ENCODE measurements at places on chromosomes 4 and X. TPM values are rescaled to one million over a fixed set of nuclear protein-coding genes. Genes with fewer than 3 reads are reported as not detected.

GRCh38 chr4:85681221-85681657 is 206.3 kb downstream of the ARHGAP24 start:
- peak; percentile 77 for DNase-seq

DNA sequence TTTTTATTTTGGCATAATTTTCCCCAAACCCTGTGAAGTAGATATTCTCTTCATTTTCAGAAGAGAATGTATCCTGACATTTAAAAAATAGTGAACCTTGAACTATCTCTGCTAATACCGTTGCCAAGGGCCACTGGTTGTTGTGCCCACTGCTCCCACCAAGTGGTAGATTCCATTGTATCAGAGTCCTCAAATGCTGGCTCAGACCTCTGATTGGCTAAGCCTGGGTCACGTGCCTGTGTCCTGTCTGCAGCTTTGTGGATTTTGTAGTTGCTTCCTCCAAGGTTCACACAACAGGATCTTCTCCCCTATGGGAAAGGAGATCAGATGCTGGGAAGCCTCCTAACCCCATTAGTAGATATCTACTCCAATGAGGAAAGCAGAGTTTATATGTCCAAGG is 104.8 kb upstream of the CASK start:
- peak; percentile 3 for DNase-seq

GRCh38 chr4:162770761-162771490 is 395.8 kb downstream of the NAF1 start:
- no peak for DNase-seq

DNA sequence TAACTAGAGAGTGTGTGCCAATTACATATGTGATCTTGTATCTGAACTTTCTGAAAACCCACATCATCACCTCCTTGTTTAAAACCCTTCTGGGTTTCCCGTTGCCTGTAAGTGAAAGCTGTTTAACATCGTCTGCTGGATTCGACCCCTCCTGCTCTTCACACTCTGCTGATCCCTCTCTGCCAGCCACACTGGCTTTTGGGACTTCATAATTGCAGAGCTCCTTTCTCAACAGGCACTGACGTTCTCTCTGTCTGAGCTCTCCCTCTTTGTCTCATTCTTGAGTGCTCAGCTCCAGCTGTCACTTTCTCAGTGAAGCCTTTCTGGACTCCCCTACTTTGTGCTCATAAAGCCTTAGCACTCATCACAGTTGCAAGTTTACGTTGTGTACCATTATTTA is 153.9 kb downstream of the CEP135 start:
- DNase-seq, result no peak

DNA sequence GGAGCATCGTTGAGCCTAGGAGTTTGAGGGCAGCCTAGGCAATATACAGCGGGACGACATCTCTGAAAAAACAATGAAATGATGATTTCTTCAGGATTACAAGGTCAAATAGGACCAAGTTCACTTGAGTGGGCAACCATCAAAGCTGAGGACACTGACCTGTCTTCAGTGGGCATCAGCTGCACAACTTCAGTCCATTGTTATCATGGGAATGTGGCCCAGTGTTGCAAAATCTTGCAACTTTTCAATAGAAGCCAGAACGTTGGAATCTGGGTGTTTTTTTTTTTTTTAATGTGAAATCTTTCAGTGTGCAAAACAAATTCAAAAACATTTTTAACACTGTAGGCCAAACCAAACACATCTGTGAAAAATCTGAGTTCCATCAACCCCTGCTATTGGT is 155.4 kb upstream of the PLAC1 start:
- no peak for DNase-seq

The KIT gene
- total RNA-seq, result 0.21 TPM

The TEX13B gene
- total RNA-seq, result not detected

The NEXMIF gene
- not detected for total RNA-seq

Data from HT1080 (cell line).